ENCODE measurements at places on chromosomes 13 and 19.
A peak's percentile ranks its signal among the peaks of the same experiment; 100 is the strongest.

DNA sequence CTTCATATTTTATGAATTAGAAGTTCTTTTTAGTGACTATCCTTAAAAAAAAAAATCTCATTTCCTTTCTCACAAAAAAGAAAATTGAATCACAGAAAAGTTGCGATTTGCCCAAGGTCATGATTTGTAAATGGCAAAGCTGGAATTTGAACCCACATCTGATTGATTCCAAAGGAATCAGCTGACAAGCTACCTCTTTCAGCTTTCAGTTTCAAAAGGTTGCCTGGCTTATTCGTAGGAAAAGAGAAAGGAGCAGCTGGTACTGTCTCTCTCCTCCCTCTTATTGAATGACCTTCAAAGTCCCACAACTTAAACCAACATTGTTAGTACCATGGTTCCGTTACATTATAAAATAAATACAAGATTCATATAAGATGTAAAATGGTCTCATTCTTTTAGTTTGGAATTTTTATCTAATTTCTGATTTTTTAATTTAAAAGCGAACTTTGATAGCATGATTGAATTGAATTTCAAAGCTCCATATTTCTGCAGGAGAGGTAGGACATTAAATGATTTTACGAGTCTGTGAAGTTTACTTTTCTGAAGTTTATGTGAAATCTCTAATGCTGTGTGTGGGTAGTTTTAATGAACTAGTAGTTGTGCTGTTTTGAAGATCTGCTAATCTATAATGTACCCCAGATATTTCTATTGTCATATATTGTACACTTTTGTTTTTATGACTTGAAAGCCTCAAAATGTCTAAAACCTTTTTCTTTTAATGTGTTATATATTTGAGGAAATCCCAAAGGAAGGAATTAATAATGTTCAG is 18.5 kb upstream of the KCTD4 start:
- DNase-seq: no peak

DNA sequence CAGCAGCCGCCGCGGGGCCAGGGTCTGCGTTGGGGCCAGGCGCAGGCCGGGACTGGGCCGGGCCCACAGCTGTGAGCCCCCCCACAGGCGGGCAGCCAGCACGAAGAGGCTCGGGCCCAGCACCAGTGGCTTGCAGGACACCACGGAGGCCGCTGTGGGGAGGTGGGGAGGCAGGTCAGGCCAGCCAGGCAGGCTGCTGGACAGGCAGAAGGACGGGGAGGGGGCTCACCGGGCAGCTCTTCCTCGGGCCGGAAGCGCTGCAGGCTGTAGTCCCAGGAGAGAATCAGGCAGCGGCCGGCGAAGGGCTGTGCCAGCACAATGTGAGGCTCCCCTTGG is 8.3 kb downstream of the LGI4 start:
- no peak for DNase-seq

DNA sequence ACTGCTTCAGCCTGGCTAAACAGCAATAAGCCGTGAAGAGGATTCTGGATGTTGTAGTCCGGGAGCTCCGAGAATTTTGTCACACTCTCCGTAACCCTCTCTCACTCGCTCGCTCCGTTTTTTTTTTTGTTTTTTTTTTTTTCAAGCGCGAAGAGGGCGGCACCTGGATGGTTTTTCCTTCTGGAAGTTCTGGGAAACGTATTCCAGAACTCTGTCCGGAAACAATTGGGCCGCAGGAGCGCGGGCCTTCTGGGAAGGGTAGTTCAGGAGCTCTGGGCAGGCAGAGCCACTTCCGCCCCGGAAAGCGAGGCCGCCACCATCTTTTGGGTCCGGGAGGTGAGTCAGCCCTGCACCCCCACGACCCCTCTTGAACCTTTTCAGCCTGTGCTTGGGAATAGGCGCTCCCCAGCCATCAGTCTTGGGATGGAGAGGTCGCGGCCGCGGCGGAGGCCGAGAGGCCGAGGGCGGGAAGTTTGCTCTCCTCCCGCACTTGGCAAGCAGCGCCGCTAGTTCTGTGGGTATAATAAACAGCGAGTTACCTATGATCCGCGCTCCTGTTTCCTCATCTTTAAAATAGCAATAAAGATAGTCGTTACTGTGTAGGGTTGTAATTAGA is at the start of gene ZNF227:
Gene ZNF227 (plus strand): TSS at position 283 of the 616 bp plus-strand sequence. CDS start 5,261 bp downstream, outside the sequence.
- peak; percentile 77 for DNase-seq

GRCh38 chr13:100528353-100528752 is 60.2 kb downstream of the GGACT start:
- DNase-seq: no peak

- peak; percentile 49 for DNase-seq
Measured at GRCh38 chr19:10288662-10289166, 1.0 kb upstream of the ICAM5 start.

GRCh38 chr19:14433554-14434501 is 722 bp downstream of the PKN1 start:
- DNase-seq: no peak

DNA sequence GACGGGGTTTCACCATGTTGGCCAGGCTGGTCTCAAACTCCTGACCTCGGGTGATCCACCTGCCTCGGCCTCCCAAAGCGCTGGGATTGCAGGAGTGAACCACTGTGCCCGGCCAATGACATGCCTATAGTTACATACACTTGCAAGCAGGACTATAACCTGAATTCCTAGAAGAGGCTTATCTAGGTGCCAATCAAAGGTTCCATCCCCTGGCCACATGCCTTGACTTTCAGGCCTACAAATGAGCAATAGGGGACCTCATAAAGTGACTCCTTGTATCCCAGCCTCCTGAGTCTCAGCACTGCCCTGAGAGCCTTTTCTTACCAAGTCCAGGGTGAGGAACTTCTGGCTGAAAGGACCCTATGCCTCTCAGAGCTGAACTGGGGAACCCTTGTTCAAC is 3.9 kb upstream of the LSM4 start:
- DNase-seq: no peak

GRCh38 chr13:43284162-43284561 is 260.8 kb downstream of the DNAJC15 start:
- DNase-seq: no peak

DNA sequence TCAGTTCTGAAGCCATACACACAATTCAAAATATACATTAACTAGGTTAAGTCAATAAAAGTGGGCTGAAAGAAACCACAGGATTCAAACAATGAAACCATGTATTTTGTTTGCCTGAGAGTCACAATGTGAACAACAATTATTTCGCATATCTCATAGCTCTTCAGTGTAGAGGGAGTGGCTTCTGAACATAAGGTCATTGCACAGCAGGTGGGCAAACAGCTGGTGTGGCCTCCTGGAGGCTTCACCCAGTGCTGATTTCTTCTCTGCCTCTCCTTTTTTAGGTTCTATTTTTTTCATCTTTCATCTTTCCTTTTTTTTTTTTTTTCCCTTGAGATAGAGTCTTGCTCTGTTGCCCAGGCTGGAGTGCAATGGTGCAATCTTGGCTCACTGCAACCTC is 40.4 kb upstream of the ZNF254 start:
- DNase-seq: no peak

GRCh38 chr13:99045396-99045795 is 67.5 kb upstream of the DOCK9 start:
- DNase-seq: no peak

- no peak for DNase-seq
Measured at GRCh38 chr13:45196622-45197021, 4.2 kb downstream of the KCTD4 start.

- DNase-seq: no peak
Measured at GRCh38 chr13:61410669-61411297, 4.9 kb downstream of the PCDH20 start.

DNA sequence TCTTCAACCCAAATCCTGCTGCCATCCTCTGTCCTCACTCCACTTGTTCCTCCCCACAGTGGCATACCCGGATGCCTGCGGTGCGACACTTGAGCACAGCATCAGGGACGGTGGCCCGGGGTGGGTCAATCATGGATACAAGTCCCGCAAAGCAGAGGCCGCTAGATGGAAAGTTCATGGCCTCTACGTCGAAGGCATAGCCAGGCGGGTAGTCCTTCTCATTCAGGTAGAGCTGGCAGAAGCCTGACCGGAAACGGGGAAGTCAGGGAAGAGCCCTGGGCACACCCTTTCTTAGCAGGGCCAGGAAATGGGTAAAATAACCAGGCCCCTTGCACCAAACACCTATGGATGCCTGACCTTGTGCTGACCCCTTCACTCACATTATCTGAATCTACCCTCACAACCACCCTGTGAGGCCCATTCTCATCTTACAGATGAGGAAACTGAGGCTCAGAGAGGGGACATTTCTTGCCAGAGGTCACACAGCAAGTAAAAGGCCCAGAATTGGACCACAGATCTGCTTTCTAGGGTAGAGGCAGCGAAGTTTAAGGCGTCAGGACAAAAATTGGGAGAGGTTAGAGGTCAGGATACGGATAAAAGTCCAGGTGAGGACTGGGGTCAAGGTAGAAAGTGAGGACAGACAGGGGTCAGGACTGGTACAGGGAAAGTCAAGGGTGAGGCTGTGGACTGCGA is 6.5 kb downstream of the ATP4A start:
- DNase-seq: no peak

DNA sequence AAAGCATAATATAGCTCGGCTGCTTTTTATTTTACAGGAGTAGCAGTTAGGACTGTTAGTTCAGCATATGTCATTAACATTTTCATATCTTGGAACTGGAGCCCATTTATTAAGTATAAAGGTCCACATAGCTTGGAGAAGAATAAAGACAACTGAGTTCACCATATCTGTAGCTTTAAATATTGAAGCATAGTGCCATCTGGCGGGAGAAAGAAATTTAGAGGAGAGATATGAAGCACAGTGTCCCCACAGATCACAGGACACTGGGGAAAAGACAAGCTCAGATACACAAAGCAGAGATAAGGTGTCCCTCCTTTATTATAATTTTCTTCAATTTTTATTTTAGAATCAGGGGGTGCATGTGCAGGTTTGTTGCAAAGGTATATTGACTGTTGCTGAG is 104.7 kb upstream of the FREM2 start:
- no peak for DNase-seq

Data from T-helper 2 cell treated with Interferon-gamma antibody and Interleukin-4, amounts not matched to agents 5 μg/mL and 100 μg/mL, for 36 hours (primary cell).